GM04504 (cell line): ENCODE measurements at places on chromosomes 3 and 15.
A peak's percentile ranks its signal among the peaks of the same experiment; 100 is the strongest.

DNA sequence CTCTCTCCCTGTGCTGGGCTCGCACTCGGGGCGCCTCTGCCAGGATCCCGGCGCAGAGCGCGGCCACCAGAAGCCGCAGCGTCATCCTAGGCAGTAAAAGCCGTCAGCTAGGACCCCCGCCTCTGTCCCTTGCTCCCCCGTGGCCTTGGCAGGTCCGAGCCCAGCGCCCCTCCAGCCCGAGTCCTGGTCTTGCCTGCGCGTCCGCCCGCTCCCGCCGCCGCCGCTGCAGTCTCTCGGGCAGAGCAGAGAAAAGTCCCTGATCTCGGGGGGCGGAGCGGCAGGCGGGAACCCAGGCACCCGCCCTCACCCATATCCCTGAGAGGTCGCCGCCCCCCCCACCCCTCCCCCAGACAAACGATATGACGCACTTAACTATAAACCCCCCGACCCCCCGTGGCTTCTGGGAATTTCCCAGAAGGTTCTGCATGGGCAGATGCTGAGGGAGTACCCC is at the start of gene COL7A1:
Gene COL7A1, minus strand, starts transcription at position 255 of the 451 bp plus-strand sequence. Its CDS starts 170 bp downstream, at position 85.
- no peak for DNase-seq

- no peak for DNase-seq
Observed at GRCh38 chr15:75721923-75722870, 9.5 kb upstream of the CSPG4 start.

DNA sequence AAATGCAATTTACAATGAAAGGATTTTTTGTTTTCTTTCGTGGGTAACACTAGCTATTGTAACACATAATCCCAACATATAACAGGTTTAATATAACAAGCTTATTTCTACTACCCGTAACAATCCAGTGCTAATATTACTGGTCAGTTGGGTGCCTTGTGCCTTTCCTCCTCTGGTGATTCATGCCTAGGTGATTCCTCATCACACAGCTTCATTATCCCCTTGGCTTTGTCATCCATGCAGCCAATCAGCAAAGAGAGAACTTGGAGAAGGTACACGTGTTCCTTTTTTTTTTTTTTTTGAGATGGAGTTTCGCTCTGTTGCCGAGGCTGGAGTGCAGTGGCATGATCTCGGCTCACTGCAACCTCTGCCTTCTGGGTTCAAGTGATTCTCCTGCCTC is 30.7 kb downstream of the CHST14 start:
- DNase-seq: no peak

- no peak for DNase-seq
Observed at GRCh38 chr15:27061739-27062138, 90.8 kb downstream of the GABRG3 start.

DNA sequence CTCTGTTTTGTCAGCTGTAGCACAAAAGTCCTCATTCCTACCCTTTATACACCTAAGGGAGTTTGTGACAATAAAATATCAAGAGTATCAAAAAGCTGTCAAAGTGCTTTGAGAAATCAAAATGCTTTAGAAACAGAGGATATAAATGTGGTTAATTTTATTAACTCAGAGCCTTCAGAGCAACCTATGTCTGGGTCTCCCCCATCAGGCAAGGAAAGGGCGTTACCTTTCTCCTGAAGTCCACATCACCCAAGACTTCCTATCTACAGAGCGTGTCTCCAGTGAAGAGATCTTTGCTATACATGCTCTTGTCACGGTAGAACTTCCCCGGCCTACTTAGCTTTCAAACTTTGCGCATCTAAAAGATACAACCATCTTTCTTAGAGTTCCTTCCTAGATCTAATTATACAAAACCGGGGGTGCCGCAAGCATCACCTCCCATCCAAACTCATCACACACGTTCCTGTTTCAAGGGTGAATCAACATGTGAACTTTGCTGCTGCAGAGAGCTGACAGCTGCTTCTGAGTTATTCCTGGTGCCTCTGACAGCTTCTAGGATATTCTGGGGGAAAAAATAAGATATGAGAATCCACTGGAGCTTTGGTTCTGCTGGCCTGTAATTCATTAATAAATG is 93.0 kb downstream of the RARB start:
- no peak for DNase-seq

DNA sequence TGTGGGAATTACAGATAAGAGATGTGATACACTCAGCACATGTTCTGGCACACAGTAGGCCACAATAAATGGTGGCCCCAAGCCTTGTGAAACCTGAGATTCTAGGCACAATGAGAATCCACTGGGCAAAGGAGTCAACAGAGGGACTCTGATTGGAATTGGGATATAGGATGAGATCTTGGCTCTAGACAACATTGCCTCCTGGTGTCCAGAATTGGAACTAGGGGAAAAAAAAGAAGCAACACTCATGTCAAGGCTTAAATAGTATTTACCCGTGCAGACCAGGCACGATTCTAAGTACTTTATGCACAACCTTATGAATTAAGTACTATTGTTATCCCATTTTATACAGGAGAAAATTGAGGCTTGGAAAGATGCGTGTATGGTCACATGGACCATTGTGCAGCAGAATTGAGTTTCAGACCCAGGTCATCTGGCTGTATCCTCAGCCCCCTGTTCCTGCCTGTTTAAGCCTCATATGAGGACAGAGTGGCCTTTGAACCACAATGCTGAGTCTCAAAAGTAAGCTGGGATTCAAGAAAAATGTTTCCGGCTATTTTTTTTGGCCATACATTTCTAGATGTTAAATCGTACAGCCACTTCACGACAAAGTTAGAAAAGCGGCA is 124.8 kb downstream of the SV2B start:
- peak; percentile 8 for DNase-seq

GRCh38 chr15:31147944-31148296 is 46.4 kb upstream of the TRPM1 start:
- DNase-seq: no peak

DNA sequence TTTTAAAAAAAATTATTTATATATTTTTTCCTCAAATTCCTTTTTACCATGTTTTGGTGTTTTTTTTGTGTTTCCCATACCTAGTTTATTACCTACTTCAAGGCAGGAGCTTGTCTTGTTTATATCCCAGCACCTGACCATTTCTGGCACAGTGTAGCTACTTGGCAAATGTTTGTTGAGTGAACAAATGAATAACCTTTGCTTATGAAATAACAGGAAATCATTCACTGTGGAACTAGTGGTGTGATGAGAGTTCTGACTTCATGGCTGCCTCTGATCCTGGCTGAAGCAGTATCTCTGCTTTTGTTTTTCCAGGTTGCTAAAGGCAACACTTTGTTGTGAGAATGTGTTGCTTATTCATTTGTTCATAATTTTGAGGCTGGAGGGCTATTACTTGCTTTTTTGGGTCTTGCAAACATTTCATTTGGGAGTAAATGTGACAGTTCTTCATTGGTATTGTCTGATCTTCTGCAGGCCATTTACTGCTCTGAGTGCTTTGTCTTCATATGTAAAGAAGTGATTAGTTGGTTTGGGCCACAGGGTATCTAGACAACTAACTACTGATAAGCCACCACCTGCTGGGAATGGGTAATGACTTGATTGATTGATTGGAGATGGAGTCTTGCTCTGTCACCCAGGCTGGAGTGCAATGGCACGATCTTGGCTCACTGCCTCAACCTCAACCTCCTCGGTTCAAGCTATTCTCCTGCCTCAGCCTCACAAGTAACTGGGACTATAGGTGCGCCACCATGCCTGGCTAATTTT is 5.7 kb downstream of the RAD54L2 start:
- no peak for DNase-seq

DNA sequence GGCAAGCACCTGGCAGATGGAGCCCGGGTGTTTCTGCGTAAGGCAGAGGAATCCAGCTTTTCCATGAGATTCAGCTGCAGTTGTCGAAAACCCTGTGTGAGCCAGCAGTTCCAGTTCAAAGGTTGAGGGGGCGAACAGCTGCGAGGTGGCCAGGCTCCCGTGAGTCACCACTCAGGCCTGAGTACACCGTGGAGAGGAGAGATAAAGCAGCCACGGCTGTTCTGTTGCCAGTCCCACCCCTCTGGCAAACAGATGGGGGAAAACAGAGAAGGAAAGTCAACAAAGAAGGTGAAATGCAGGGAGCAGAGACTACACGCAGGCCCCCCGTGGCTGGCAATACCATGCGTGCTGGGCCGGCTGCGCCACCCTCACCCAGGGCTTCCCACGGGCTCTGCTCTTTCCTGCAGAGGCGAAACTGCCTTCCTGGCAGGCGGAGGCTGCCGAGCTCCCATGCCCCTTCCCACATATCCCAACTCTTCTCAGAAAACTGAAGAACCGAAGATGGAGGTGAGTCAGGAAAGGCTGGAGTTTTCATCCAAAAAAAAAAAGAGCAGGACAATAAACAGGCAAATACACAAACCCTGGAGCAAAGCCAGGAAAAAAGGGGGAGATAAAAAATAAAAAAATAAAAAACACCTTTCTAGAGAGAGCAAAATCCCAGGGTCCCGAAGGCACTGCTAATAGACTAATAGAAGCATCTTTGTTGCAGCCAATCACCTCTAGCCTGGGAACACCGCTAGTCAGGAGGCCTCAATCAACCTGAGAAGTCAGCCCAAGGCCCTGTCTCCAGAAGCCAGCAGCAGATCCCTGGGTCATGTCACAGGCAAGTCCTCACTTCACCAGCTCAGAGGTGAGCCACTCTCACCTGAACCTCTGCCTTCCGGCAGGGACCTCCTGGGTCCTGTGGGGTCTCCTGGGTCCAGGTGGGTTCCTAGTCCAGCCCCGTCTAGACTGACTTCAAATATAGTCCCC is 37.7 kb downstream of the FAM174B start:
- DNase-seq: no peak

DNA sequence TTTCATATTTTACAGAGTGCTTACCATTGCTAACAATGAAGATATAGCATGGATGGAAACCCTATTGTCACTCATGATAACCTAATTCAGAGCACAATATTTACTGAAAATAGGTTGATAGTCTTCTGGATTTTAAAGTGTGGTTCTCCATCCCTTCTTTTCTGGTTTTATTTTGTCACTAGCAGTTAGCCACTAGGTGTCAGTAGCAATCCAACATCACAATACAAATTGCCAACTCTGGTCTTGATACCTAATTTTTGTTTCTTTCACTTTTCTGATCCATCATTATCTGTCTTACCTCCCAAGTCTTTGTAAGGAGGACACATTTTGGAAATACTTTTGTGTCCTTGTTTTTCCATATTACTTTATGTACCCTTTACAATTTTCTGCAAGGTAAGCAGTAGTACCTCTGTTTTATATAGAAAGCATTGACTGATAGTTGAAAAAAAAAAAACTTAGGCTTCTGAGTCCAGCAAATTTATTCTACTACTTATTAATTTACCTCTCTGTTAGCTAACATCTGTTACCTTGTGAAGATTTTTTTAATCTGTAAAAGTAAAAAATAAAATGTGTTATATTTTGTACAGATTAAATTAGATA is 28.3 kb upstream of the CRYBG3 start:
- DNase-seq: peak; percentile 30

DNA sequence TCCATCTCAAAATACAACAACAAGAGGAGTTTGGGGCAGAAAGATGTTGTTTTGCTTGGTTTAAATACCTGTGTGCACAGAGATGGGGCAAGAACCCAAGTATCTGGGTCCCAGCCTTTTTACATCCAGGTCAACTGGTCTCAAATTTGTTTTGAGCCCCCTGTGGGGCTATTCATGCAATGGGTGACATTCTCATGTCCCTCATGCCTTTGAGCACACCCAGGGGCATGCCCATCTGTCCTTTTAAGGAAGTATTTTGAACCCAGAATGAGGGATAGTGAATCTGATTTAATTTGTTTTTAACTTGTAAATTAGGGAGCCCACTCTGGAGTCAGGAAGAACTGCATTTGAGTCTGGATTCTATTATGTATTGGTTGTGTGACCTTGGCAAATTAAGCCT is 14.8 kb downstream of the ABCF3 start:
- no peak for DNase-seq

DNA sequence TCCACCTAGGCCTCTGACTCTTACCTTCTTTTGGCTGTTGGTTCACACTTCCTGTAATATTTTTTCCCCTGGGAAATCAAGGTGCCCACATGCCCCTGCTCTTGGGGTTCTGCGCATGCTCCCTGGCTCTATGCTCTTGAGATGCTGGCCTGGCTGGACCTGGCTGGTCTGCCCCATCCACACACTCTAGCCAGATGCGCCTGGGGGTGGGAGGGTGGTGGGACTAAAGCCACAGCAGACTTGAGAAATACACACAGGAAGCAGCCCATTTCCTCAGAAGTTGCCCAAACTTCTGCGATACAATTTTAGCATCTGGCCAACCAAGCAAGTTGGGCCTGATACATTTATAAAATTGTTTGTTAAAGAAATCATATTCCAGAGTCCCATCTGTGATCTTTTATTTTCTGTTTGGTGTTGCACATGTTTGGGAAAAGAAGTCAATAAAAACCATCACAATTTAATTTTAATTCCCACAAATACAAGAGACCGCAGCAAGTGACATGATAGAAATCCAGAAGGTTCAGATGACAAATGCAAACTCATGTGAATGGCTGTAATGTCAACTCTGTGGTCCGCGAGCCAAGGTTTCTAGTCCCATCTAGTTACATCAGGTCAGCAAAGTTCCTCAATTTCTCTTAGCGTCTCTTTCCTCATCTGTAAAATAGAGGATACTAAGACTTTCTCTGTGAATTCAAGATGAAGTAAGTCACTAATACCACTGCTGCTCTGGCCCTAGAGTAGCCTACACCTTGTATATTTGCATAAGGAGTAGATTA is 55.9 kb upstream of the MEF2A start:
- DNase-seq: no peak

DNA sequence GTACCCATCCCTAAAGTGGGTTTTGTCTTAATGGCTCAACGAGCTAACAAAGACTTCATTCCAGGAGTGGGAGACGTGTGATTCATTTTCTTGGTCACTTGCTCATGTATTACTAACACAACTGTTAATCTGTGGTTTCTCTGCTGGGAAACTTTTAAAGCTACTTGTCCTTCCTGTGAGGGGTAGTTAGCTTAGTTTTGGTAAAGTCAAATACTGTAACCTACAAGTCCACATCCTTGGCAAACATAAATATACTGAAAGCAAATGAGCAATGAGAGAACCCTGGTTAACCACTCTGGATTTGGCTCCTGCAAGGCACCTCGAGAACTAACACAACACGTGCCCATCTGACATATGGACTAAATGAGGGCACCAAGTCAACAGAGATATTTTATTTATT is 19.9 kb downstream of the NOX5 start:
- DNase-seq: peak; percentile 47

GRCh38 chr15:46091860-46092450 is 457.1 kb downstream of the SQOR start:
- no peak for DNase-seq

DNA sequence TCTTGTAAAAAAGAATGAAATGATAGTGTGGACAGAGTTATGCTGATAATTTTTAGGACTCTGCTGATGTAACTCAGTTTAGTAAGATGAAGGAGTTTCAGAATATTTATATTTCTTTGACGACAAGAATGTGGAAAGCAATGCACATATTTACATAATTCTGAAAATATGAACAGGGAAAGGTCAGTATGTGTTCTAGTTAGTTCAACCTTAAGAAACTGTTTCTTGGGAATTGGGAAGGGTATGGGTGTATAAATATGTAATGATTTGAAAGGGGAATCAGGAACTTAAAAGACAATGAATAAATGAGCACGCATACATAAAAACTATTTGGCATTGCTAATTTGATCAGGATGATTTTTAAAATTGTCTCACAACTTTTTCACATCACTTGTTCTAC is 1226.1 kb downstream of the SI start:
- DNase-seq: no peak

- no peak for DNase-seq
Observed at GRCh38 chr3:194136519-194137007, 615 bp downstream of the HES1 start.

GRCh38 chr3:78497767-78498166 is 1270.0 kb downstream of the ROBO1 start:
- DNase-seq: no peak
